Stimulated activated CD4-positive, alpha-beta T cell treated with anti-CD3 and anti-CD28 coated beads, Interleukin-1b, Interleukin-23, amount 100 ng/mL, for 24 hours (primary cell): ENCODE measurements at places on chromosomes 12 and 14.

DNA sequence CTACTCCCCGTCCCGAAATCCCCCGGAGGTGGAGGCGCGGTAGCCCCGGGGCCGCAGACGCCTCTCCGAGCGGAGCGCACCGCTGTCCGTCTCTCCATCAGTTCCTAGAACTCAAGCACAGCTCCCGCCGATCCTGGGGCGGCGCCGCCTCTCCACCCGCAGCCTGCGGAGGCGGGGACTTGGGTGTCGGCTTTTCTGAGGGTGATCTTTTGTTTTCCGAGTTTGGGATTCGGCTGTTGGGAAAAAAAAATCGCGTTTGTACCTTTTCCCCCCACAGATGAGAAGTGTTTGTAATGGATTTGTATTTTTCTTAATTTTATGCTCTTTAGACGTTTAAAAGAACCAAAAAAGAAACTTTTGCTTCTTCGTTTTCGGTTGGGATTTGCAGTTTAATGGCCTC lies 26.6 kb downstream of the LRCOL1 start:
- DNase-seq = no peak

GRCh38 chr12:116703214-116703795 lies 34.6 kb downstream of the SPRING1 start:
- peak; percentile 44 for DNase-seq

- DNase-seq = no peak
Measured at GRCh38 chr12:65263777-65264176, 14.7 kb upstream of the MSRB3 start.

DNA sequence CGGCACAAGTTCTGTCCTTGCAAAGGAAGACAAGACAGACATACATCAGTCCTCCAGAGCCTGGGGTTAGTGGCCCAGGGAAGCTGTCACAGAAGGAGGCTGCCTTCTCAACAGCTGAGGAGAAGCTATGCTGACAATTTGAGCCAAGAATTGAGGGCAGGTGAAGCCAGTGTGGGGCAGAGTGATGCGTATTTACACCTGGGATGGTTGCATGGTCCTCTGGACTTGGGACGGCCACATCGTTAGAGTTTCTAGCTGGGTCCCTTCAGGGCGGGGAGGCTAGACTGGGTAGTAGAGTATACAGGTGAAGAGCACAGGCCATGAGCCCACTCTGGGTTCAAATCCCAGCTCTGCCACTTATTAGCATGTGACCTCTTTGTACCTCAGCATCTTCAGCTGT lies 16.5 kb downstream of the KRT85 start:
- no peak for DNase-seq

DNA sequence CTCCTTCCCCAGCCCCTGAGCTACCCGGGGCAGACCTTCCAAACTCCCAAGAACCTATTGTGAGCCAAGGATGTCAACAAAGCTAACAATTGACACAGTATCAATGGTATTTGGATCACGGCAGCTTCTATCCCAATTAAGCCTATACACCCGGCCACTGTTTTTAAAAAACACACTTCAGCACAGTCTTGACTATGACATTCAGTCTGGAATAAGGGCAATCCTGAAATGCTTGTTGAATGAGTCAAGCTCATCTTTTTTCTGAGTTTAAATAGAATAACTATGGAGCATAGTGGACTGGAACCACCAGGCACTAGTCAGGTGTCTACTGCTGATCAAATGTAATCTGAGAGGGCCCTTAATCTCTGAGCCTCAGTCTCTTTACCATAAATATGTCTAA lies 5.7 kb downstream of the DENND5B start:
- no peak for DNase-seq

DNA sequence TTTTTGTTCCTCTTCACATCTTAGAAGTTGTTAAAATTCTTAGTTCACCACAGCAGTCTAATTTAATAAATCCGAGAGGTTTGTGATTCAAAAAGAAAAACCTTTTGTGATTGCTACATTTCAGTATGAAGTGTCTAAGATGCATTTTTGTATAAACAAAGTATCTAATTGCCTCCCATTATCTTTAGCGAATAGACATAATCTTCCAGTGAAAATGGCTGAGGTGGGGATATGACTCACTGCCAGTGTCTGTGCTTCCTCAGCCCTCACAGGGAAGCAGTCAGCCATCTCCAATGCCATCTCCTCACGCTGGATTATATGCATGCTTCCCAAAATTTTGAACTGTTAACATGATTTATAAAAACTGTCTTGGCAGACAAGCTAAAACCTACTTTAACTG lies 7.6 kb downstream of the GCH1 start:
- no peak for DNase-seq
